ENCODE measurements at places on chromosomes 4 and X. TPM values are rescaled to one million over a fixed set of nuclear protein-coding genes. Genes with fewer than 3 reads are reported as not detected.

PRPS2 gene
- 37.7 TPM for total RNA-seq

WFS1 gene
- 14.3 TPM for total RNA-seq

TEX13D gene
- total RNA-seq: not detected

SSX4B gene
- total RNA-seq: not detected

TENM3 gene
- total RNA-seq: 6.3 TPM

EPGN gene
- not detected for total RNA-seq

GAGE12D gene
- total RNA-seq: not detected

IGSF1 gene
- total RNA-seq: 0.09 TPM

Data from fibroblast of the aortic adventitia (primary cell).